Thyroid gland (tissue), 4 donors: ENCODE measurements at places on chromosomes 5 and 9. TPM values are rescaled to one million over a fixed set of nuclear protein-coding genes. Genes with fewer than 3 reads are reported as not detected.
A peak's percentile ranks its signal among the peaks of the same experiment; 100 is the strongest.

DNA sequence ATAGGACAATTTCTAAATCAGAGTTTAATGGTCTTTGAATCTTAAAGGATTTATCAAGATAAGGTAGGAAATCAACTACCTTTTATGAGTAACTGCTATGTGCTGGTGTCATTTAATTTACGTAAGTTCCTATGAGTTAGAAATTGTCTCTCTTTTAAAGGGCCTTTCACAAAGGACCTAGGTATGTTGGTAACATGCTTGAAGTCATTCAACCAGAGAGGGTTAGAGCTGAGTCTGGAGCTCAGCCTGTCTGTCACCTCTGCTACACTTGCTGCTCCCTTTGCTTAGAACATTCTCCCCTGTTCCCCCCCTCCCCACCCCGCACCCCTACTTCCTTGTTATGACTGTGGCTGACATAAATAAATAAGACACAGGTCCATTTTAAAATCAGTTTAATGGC lies 190.3 kb upstream of the SEMA6A start:
- H3K36me3 ChIP-seq = no peaks in the 10 kb centered on the region
- no peak for DNase-seq
- H3K27ac ChIP-seq = no peak overlapping the region
- H3K4me1 ChIP-seq = peaks cover 14% of the 10 kb centered on the region
- no peaks in the 10 kb centered on the region for H3K27me3 ChIP-seq
- no peak overlapping the region for H3K4me3 ChIP-seq

DNA sequence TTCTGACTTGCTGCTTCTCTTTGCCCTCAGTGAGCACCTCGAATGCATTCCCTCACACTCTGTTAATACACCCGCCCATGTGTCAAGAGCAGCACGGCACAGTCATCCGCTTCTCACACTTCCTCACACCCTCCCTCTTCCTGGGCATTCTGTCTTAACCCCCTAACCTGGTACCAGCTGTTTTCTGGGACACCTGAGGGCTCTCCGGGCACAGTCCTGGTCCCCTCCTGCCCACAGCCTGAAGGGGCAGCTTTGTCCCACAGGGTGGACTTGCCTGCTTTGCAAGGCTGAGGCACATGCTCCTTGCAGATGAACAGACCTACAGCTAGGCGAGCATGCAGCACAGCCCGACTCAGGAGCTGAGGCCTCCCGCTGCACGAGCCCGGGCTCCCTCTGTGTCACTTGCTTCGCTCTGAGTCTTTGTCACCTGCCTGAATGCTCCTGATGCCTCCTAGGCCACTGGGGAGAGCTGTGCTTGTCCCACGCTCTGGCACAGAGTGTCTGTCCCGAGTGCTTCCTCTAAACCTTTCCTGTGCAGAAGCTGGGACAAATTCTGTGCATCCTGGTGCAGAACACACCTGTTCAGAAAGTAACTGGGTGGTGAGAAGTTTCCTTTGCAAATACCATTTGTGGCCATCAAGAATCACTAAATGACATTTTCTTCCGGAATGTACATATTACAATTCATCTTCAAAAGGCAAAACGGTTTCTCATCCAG lies 47.8 kb downstream of the AHRR start:
- no peak for DNase-seq
- peaks cover 4% of the 10 kb centered on the region for H3K4me1 ChIP-seq
- H3K27ac ChIP-seq = no peak overlapping the region
- H3K36me3 ChIP-seq = no peaks in the 10 kb centered on the region
- H3K27me3 ChIP-seq = no peaks in the 10 kb centered on the region

- no peak overlapping the region for H3K27ac ChIP-seq
- no peak for DNase-seq
- H3K4me3 ChIP-seq = no peak overlapping the region
- no peaks in the 10 kb centered on the region for H3K36me3 ChIP-seq
- no peaks in the 10 kb centered on the region for H3K27me3 ChIP-seq
- no peaks in the 10 kb centered on the region for H3K4me1 ChIP-seq
Measured at GRCh38 chr9:132201780-132202703, 40.2 kb downstream of the NTNG2 start.

- H3K4me3 ChIP-seq = no peak overlapping the region
- no peaks in the 10 kb centered on the region for H3K4me1 ChIP-seq
- H3K36me3 ChIP-seq = no peaks in the 10 kb centered on the region
Measured at GRCh38 chr5:176596689-176597416, 13.1 kb downstream of the GPRIN1 start.

Gene IL4
- not detected for total RNA-seq

Gene PPP6C
- 41.3 TPM for total RNA-seq

Gene TGFBR1
- 36.7 TPM for total RNA-seq

Gene FBP2
- not detected for total RNA-seq

DNA sequence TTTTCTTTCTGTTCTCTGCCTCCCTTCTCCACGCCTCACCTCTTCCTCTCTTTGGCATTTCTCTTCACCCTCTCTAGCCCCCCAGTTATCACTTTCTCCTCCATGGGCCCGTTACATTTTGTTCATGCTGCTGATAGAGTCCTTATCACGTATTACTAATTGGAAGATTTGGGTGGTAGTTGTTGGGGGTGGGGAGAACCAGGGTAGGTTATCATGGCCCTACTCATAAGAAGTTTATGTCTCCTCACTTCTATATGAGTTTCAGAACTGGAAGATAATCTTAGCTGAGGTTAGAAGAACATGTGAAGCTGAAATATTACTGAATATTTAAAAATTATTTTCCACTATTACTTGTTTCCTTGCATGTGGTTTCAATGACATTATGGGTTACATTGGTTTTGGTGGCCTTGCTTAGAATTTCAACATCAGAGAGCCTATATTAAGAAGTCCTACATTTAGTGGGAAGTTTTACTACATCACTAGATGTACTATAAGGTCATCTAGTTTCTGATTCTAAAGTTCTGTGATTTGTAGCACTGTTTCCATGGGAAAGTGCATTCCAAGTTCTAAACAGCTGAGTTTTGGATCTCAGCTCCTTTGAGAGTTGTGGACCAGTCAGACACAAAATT lies 36.8 kb downstream of the PIP5K1B start:
- no peak overlapping the region for H3K4me3 ChIP-seq
- no peaks in the 10 kb centered on the region for H3K27me3 ChIP-seq
- no peak for DNase-seq
- H3K36me3 ChIP-seq = no peaks in the 10 kb centered on the region

Gene SLC34A3
- not detected for total RNA-seq

Gene RASGEF1C
- total RNA-seq = 2.1 TPM

DNA sequence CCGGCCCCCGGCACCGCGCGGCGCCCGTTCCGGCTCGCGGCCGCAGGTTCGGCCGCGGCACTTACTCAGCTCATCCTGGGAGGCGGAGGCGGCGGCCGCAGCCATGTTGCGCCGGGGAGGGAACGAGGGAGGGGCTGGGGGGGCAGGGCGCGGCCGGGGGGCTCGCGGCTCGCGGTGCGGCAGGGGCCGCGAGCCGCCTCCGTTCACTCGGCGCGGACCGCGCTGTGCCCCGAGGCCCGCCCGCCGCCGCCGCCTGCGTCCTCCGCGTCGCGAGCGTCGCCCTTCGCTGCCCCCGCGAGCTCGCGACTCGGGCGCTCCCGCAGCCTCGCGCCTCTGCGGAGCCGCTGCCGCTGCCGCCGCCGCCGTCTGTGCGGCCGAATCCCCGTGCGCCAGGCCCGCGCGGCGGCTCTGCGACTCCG lies 735 bp downstream of the ECPAS start:
- peak overlapping the region; percentile 97 for H3K27ac ChIP-seq
- no peaks in the 10 kb centered on the region for H3K27me3 ChIP-seq
- H3K4me1 ChIP-seq = peaks cover 13% of the 10 kb centered on the region
- no peaks in the 10 kb centered on the region for H3K36me3 ChIP-seq
- no peak overlapping the region for H3K4me3 ChIP-seq

Gene NOXA1
- 13.5 TPM for total RNA-seq

Gene CCL19
- 8.5 TPM for total RNA-seq

Gene TSSK1B
- total RNA-seq = 0.40 TPM
